GM10248 (cell line): ENCODE measurements at places on chromosomes 5 and 9.

- no peak for DNase-seq
Measured at GRCh38 chr9:116182876-116183275, 29.3 kb downstream of the PAPPA start.

DNA sequence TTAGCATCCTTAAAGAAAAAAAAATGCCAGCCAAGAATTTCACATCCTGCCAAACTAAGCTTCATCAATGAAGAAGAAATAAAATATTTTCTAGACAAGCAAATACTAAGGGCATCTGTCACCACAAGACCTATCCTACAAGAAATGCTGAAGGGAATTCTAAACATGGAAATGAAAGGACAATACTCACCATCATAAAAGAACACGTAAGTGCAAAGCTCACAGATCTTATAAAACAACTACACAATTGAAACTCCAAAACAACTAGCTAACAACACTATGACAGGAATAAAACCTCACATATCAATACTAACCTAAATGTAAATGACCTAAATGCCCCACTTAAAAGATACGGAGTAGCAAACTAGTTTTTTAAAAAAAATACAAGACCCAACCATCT, 71.4 kb downstream of the TTC39B start:
- no peak for DNase-seq

DNA sequence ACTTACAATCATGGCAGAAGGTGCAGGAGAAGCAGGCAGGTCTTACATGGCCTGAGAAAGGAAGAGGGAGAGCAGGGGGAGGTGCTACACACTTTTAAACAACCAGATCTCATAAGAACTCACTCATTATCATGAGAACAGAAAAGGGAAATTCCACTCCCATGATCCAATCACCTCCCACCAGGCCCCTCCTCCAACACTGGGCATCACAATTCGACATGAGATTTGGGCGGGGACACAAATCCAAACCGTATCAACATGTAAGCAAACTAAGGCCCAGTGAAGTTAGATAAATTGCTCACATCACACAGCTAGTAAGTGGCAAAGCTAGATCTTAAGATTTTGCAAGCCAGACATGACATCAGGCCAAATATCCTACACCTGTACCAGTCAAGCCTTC, 48.3 kb upstream of the RIC1 start:
- DNase-seq = no peak

DNA sequence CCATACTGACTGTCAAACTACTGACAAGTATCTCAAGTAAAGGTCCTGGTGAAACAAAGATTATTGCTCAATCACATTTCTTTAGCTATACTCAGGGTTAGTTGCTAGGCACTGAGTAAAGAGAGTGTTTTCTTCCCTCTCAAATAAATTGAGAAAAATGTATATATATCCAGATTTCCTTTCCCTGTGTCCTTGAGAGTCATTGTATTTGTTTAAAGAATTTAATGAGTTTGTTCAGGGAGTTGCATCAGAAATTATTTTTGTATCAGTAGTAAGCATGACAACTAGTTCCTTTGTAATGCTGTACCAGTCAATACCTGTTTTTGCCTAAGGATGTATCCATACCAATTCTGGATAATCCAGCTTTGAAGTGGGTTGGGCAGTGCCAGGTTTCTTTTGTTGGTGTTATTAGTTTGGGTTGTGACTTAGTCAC, 3.2 kb upstream of the ANKHD1 start:
- DNase-seq = no peak

GRCh38 chr5:6480133-6481051, 31.7 kb downstream of the UBE2QL1 start:
- peak; percentile 56 for DNase-seq

- no peak for DNase-seq
Measured at GRCh38 chr9:104800068-104800785, 36.3 kb downstream of the NIPSNAP3B start.

- no peak for DNase-seq
Measured at GRCh38 chr5:75023368-75024159, 28.8 kb downstream of the GCNT4 start.

- DNase-seq = no peak
Measured at GRCh38 chr9:114288193-114289091, 34.5 kb upstream of the ORM1 start.

GRCh38 chr5:179313849-179314521, 31.3 kb downstream of the ADAMTS2 start:
- no peak for DNase-seq

DNA sequence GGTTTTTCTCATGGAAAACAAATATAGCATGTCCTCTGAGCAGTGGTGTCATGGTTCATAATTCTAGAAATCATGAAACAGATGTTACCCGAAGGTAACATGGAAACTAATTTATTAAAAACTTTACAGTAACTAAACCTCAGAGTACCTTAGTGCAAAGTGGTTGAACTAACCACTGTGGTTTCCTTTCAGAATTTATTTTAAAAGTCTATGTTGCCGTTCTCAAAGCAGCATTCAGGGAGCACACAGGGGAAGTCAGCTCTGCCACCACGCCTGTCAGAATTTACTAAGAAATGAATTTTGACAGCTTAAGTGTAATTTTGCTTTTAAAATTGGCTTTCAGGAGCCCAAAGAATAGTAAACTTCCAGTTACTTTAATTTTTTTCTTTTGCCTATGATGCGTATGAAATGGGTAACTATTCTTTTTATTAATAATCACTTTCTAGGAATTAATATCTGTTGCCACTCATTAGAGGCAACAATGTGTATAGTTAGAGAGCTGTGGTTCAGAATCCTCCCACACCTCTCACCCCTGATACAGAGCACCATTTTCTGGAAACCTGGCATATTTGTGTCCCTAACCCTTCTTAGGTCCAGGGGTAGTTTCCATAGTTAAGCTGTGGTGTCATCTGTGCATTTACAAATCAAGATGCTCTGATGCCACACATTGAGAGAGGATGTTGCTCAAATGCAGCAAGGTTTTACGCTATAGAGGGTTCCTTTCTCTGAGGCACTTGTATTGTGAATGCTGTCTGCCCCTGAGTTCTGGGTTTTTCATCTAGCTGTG, 202.6 kb downstream of the ZSWIM6 start:
- DNase-seq = peak; percentile 23

DNA sequence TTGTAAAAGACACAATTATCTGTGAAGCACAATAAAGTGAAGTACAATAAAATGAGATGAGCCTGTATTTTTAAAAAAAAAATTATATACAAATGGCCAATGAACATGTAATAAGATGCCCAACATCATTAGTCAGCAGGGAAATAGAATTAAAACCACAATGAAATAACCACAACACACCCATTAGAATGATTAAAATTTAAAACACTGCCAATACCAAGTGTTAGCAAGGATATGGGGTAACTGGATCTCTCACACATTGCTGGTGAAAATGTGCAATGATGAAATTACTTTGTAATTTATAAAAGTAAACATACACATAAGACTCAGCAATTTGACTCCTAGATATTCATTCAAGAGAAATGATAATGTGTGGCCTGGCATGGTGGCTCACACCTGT, 62.8 kb downstream of the SHOC1 start:
- no peak for DNase-seq

GRCh38 chr5:97338729-97339128, 155.7 kb upstream of the RIOK2 start:
- DNase-seq = no peak

GRCh38 chr5:1133510-1134201, 21.8 kb upstream of the SLC12A7 start:
- peak; percentile 69 for DNase-seq

GRCh38 chr5:172490514-172491461, 36.5 kb upstream of the SH3PXD2B start:
- DNase-seq = no peak

DNA sequence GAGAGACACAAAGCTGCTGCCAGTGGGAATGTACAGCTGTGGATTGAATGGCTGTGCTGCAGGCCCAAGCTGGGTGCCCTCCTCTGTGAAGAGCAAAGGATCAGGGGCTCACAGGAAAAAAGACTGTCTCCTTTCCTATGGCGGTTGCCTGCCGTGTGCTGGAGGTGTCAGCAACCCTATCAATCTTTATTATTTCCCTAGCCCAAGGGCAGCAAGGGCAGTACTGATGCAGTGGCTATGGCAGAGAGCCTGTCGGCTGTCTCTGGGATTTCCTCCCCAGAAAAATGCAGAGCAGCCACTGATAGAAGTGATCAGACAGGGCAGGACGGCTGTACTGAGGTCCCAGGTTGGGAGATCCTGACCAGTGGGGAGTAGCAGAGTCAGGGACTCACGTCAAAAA, 117.3 kb upstream of the CDH12 start:
- no peak for DNase-seq

DNA sequence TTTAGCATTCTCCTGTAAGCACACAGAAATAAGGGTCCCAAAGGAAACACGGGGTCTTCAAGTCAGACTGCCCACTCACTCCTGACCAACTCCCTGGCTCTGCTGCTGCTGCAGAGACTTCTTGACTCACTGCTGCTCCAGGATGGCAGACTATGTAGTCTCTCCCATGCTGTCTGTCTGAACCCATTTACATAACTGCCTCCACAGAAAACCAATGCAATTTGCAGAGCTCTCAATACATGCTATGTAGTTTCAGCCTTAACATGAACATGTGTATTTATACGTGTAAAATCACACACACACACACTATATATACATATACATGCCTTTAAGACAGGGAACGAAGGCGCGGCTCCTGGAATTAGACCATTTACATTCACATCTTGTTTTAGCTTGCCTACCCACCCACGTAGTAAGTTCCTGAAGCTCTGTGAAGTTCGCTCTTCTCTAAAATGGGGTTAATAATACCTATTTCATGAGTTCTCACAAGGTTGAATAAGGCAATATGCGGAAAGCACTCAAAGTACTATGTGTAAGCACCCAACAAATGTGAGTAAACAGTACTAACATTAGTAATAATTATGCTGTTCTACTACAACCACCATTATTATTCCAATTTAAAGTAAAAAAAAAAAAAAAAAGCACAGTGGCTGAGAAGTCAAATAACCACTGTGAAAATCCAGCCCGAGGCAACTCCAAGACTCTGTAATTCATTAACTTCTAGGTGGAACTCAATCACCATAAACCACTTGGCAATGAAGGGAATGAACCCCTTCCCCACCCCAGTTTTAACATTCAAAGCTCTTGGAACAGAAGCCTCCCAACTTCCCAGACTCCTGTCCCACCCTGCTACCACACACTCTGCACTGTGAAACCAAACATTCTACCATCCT, 31.8 kb downstream of the PRELID2 start:
- DNase-seq = no peak

DNA sequence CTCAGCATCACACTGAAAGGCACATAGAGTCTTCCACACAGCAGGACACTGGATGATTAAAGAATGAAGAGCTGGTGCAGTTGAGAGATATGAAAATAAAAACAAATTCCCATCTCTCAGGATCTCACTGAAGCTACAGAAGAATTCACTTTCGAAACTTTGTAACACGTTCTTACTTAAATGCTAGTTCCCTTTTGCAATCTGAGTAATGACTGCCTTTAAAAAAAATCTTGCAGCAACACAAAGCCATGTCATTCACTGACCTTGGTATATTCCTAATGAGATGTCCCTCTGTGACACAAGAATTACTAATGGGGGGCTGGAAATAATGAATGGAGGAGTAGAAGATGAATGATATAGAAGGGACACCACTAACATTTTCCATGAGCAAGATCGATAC, 201.8 kb downstream of the GLIS3 start:
- DNase-seq = no peak

GRCh38 chr5:110345623-110346022, 380.8 kb downstream of the TMEM232 start:
- no peak for DNase-seq

GRCh38 chr5:125484272-125484741, 737.9 kb upstream of the ZNF608 start:
- no peak for DNase-seq

GRCh38 chr5:112693301-112693700, 44.4 kb upstream of the APC start:
- DNase-seq = no peak

DNA sequence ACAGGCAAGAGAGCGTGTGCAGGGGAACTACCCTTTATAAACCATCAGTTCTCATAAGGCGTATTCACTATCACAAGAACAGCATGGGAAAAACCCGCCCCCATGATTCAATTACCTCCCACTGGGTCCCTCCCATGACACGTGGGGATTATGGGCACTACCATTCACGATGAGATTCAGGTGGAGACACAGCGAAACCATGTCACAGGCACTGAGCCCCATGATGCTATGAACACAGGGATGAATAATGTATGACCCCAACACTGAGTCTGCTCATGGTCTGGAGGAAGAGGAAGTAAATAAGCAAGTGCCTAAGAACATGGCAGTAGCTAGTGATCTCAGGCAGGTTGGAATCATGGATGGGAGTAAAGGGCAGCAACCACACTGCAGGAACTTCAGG, 281.0 kb upstream of the ZNF462 start:
- no peak for DNase-seq

DNA sequence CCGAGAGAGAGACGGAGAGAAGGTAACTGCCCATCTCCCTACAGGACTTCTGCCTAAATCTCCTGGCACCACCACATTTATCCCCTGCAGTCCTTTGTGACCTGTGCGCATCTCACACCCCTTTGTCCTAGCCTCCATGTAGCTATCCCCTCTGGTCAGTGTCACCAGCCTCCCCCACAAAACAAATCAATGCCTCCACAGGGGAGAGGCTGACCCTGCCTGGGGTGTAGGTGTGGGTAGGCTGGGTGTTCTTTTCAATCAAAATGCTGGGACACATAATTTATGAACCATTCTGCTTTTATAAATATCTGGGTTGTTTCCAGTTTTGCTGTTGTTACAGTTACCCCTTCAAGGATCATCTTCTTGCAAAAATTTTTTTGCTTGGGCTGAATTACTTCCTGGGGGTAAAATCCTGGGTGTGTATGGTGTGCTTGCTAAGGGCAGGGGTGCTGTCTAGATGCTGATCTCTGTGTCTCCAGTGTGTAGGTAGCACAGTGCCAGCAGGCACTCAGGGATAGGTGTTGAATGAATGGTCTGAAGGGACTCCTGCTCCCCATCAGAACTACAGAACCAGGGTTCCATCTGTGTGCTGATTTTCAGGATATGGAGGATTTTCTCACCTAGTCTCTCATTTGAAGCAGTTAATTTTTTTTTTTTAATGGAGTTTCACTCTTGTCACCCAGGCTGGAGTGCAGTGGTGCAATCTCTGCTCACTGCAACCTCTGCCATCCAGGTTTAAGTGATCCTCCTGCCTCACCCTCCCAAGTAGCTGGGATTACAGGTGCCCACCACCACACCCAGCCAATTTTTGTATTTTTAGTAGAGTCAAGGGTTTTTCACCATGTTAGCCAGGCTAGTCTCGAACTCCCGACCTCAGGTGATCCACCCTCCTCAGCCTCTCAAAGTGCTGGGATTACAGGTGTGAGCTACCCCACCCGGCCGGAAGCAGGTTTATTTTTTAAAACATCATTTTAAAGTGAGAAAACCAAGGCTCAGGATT, at the start of gene GARIN3:
Gene GARIN3 (minus strand): TSS at position 51 of the 1,000 bp plus-strand sequence. CDS start 96 bp downstream, outside the sequence.
- no peak for DNase-seq

DNA sequence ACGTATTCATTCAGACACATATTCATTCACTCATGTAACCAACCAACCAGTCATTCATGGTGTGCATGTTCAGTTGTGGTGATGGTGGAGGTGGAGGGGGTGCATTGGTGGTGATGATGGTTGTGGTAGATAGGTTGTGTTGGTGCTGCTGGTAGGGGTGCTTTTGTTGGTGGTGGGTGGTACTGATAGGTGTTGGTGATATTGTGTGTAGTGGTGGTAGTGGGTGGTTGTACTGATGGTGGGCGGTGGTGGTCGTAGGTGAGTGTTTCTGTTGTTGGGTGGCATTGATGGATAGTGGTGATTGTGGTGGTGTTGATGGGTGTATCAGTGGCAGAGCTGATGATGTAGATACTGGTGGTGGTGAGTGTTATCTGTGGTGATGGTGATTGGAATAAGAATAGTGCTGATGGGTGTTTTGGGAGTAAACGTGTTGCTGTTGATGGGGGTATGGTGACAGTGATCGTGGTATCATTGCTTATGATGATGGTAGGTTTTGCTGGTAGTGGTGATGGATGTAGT, 59.8 kb upstream of the SHB start:
- DNase-seq = no peak
